Activated CD4-positive, alpha-beta T cell treated with anti-CD3 and anti-CD28 coated beads, Interleukin-2, amount 10 ng/mL, durations not matched to agents 24 days and 14 days (primary cell): ENCODE measurements at places on chromosomes 16 and 17.
A peak's percentile ranks its signal among the peaks of the same experiment; 100 is the strongest.

GRCh38 chr17:68184816-68185436, 62.9 kb upstream of the AMZ2 start:
- H3K27me3 ChIP-seq: peaks cover 3% of the 10 kb centered on the region
- peaks cover 41% of the 10 kb centered on the region for H3K4me1 ChIP-seq
- H3K27ac ChIP-seq: peak overlapping the region; percentile 65

- H3K36me3 ChIP-seq: peaks cover 84% of the 10 kb centered on the region
- no peak overlapping the region for H3K4me3 ChIP-seq
- no peak for DNase-seq
- peak overlapping the region; percentile 26 for H3K27ac ChIP-seq
- H3K4me1 ChIP-seq: peaks cover 31% of the 10 kb centered on the region
Observed at GRCh38 chr16:85908889-85909589, 10.1 kb downstream of the IRF8 start.

- peaks cover 1% of the 10 kb centered on the region for H3K4me1 ChIP-seq
- H3K4me3 ChIP-seq: no peak overlapping the region
- no peaks in the 10 kb centered on the region for H3K36me3 ChIP-seq
Observed at GRCh38 chr16:58433569-58433951, 41.3 kb downstream of the GINS3 start.

DNA sequence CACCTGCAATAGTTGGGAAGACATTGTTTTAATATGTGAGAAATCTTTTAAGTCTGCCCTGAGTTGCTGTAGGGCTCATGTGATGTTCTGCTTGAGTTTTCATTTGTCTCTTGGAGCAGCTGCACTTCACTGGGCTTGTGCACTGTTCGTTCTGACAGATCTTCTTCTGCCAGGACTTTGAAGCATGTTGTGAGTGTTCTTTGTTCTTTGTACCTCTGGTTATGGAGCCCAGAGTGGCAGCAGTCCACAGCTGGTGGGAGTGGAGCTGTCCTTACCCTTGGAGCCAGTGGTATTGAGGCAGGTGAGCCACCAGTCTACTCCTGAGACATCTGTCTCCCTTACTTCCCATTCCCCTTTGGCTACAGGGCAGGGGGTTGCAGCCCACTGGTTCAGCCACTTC, 64.6 kb downstream of the GNAO1 start:
- H3K27ac ChIP-seq: no peak overlapping the region
- no peak for DNase-seq
- H3K27me3 ChIP-seq: peaks cover 28% of the 10 kb centered on the region
- H3K4me3 ChIP-seq: no peak overlapping the region
- H3K36me3 ChIP-seq: no peaks in the 10 kb centered on the region

DNA sequence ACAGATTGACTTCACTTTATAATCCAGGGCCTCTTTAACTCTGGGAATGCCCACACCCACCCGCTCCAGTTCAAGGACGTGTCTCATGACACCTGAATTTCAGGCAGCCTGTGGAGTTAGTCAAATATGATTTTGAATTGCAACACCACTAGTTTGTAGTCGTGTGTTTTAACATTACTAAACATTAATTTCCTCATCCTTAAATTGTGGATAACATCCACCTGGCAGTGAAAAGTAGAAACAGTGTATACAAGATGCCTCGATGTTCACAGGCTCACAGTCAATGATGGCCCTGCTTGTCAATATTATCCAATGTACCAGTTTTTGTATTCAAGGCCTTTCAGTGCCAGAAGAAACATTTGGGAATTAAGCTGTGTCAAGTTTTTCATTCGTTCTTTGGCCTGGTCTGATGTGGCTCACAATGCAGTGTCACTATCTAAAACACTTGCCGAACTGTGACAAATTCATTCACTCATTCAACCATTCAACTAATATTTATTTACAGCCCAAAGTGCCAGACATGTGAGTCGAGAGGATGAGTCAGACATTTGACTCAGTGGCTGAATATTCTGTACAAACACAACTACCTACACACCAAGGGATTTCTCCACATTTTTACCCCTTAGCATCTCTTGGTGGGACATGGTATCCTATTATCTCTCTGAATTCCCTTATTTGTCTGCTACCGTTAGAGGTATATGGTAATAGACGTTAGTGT, 1.4 kb downstream of the MEIOB start:
- peaks cover 3% of the 10 kb centered on the region for H3K4me1 ChIP-seq
- H3K4me3 ChIP-seq: no peak overlapping the region
- no peak for DNase-seq

DNA sequence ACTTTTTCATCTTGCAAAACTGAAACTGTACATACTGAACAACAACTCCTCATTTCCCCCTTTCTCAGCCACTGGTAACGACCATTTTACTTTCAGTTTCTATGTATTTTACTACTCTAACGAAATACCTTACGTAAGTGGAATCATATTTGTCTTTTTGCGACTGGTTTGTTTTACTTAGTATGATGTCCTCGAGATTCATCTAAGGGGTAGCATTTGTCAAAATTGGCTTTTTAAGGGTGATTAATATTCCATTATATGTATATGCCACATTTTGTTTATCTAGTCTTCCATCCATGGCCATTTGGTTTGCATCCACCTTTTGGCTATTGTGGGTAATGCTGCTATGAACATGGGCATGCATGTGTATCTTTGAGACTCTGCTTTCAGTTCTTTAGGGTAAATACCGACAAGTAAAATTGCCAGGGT, 10.4 kb downstream of the KPNB1 start:
- H3K4me3 ChIP-seq: peak overlapping the region; percentile 77
- peaks cover 54% of the 10 kb centered on the region for H3K4me1 ChIP-seq
- H3K27me3 ChIP-seq: no peaks in the 10 kb centered on the region
- peak; percentile 74 for DNase-seq

DNA sequence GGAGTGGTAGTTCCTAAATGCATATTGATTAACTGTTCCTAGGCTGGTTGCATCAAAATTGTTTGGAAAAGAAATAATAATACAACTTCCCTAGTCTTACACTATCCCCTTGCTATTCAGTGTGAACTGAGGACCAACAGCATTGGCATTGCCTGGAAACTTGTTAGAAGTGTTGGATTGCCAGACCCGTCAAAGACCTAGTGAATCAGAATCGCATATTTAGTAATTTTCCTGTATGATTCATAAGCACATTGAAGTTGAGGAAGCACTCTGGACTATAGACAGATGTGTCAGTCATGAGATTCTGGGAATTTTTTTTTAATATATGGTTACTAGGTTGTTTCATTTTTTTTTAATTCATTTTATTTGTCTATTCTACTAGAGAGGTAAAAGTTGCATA, 34.7 kb upstream of the KCNJ16 start:
- H3K27ac ChIP-seq: no peak overlapping the region
- H3K27me3 ChIP-seq: no peaks in the 10 kb centered on the region
- DNase-seq: no peak
- no peaks in the 10 kb centered on the region for H3K36me3 ChIP-seq
- H3K4me1 ChIP-seq: no peaks in the 10 kb centered on the region

GRCh38 chr17:977166-977565, 2.4 kb downstream of the NXN start:
- DNase-seq: no peak
- no peak overlapping the region for H3K4me3 ChIP-seq
- H3K36me3 ChIP-seq: no peaks in the 10 kb centered on the region
- H3K27ac ChIP-seq: no peak overlapping the region

GRCh38 chr16:52690468-52690867, 143.5 kb upstream of the TOX3 start:
- no peaks in the 10 kb centered on the region for H3K4me1 ChIP-seq
- H3K36me3 ChIP-seq: no peaks in the 10 kb centered on the region

DNA sequence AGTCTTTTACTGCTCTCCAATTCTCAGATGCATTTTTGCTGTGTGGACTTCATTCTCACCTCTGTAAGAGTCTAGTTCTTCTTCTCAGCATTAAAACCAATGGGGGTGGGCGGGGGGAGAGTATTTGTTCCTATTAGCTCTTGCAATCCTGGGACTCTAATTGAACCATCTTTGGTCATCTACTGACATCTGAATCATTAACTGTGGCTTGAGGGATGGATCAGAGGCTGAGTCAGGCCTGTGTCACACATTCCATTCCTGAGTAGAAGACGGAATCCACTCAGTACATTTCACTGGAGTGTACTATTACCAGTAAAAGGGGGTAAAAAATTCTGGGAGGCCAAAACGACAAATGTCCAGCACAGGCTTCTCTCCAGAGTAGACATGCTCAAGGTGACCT, 12.8 kb upstream of the ZNF23 start:
- H3K4me1 ChIP-seq: peaks cover 9% of the 10 kb centered on the region
- H3K4me3 ChIP-seq: no peak overlapping the region
- DNase-seq: no peak

DNA sequence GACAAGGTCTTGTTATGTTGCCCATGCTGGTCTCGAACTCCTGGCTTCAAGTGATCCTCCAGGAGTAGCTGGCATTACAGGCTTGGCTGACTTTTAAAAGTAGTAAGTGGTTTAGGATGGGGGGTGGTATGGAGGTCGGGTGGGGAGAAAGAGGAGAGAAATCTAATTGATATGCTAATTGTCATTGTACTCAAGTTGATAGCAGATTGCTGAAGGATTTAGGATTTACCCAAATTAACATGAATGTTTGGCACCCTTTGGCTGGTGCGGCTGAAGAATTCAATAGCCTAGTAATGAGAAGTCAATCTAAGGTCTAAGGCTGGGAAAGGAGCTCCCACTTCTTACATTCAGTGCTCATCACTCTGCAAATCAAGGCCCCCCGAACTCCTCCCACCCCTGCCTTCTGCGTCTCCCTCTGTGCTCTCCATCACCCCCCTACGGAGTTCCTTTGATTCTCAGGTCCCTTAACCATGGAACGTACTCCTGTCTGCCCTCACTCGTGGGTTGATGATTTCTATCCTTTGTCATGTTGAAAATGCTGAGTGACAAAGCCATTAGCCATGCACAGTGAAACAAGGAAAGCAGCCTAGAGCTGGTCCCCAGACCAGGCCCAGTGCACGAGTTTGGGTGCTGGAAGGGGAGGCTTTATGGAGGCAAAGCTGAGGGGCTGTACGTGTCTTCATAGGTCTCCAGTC, 17.3 kb downstream of the CDH13 start:
- no peaks in the 10 kb centered on the region for H3K36me3 ChIP-seq
- H3K27me3 ChIP-seq: no peaks in the 10 kb centered on the region
- H3K4me1 ChIP-seq: peaks cover 21% of the 10 kb centered on the region
- DNase-seq: no peak

GRCh38 chr16:57568173-57568678, 25.8 kb downstream of the ADGRG5 start:
- H3K36me3 ChIP-seq: peaks cover 25% of the 10 kb centered on the region
- no peaks in the 10 kb centered on the region for H3K27me3 ChIP-seq
- no peak for DNase-seq
- H3K4me1 ChIP-seq: peaks cover 8% of the 10 kb centered on the region

GRCh38 chr16:57305159-57305811, 20.8 kb upstream of the PLLP start:
- H3K27me3 ChIP-seq: peaks cover 6% of the 10 kb centered on the region
- no peak overlapping the region for H3K27ac ChIP-seq
- no peaks in the 10 kb centered on the region for H3K36me3 ChIP-seq
- DNase-seq: no peak

GRCh38 chr16:12439399-12440227, 364.1 kb downstream of the CPPED1 start:
- H3K4me3 ChIP-seq: no peak overlapping the region
- no peak overlapping the region for H3K27ac ChIP-seq
- no peak for DNase-seq

DNA sequence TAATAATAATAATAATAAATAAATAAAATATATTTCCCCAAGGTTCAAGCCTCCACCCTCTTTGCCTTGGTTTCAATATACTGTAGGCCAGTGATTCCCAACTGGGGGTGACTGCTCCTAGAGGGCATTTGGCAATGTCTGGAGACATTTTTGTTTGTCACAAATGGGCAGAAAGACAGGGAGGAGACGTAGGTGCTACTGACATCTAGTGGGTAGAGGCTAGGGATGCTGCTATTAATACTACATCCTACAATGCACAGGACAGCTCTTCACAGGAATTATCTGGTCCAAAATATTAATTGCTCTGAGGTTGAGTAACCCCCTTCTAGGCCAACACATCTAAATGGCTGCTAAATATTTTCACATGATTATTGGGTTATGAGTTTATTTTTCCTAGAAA, 12.8 kb upstream of the PRR14 start:
- peaks cover 18% of the 10 kb centered on the region for H3K4me1 ChIP-seq
- H3K27me3 ChIP-seq: peaks cover 2% of the 10 kb centered on the region
- DNase-seq: peak; percentile 79
- peak overlapping the region; percentile 60 for H3K27ac ChIP-seq

GRCh38 chr16:83813823-83814658, 6.3 kb downstream of the HSBP1 start:
- no peak overlapping the region for H3K4me3 ChIP-seq
- H3K36me3 ChIP-seq: peaks cover 18% of the 10 kb centered on the region
- H3K4me1 ChIP-seq: peaks cover 12% of the 10 kb centered on the region
- no peaks in the 10 kb centered on the region for H3K27me3 ChIP-seq
- no peak overlapping the region for H3K27ac ChIP-seq

DNA sequence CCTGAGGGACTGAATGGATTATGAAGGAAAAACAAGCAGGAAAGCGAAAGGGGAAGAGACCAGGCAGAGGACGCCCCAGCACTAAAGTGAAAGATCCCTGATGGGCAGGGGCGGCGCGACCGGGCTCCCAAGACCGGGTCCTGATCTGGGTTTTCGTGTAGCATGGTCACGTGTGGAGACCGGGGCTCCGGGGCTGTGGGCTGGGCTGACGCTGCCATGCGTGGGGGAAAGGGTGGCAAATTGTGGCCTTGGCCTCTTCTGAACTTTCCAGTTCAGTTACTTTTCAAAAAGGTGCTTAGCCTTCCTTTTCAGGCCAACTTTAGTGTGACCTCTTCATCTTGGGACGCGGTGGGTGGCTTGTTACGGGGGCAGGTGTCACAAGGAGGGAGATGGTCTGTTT, 57.5 kb downstream of the METRNL start:
- peaks cover 18% of the 10 kb centered on the region for H3K27me3 ChIP-seq
- no peak overlapping the region for H3K4me3 ChIP-seq
- no peaks in the 10 kb centered on the region for H3K4me1 ChIP-seq
- H3K36me3 ChIP-seq: no peaks in the 10 kb centered on the region
- H3K27ac ChIP-seq: no peak overlapping the region

DNA sequence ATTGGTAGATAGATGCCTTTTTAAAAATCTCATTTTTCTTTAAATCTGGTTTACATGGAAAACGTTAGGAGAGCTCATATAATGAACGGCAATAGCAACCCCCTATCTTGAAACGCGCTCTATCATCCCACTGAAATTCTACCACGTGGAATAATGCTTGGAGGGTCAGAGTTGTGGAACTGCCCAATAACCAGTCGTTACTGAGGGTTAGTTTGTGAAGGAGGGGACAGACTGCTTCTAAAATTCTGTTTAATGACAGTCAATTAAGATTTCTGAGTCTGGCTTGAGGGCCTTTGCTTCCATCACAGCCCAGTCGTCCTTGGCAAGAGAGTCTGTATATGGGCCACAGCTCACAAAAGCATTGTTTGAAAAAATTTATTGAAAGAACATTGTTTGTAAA, 482 bp downstream of the IRF8 start:
- H3K27me3 ChIP-seq: peaks cover 19% of the 10 kb centered on the region
- DNase-seq: no peak
- peaks cover 45% of the 10 kb centered on the region for H3K36me3 ChIP-seq

GRCh38 chr17:38512473-38513058, 84.3 kb downstream of the ARHGAP23 start:
- no peak overlapping the region for H3K4me3 ChIP-seq
- H3K27me3 ChIP-seq: peaks cover 40% of the 10 kb centered on the region
- H3K36me3 ChIP-seq: peaks cover 3% of the 10 kb centered on the region
- DNase-seq: no peak
- peaks cover 6% of the 10 kb centered on the region for H3K4me1 ChIP-seq
- H3K27ac ChIP-seq: no peak overlapping the region
